ENCODE measurements at places on chromosomes 6 and 20.

- no peak for DNase-seq
Measured at GRCh38 chr20:15060265-15061060, 723.1 kb upstream of the FLRT3 start.

DNA sequence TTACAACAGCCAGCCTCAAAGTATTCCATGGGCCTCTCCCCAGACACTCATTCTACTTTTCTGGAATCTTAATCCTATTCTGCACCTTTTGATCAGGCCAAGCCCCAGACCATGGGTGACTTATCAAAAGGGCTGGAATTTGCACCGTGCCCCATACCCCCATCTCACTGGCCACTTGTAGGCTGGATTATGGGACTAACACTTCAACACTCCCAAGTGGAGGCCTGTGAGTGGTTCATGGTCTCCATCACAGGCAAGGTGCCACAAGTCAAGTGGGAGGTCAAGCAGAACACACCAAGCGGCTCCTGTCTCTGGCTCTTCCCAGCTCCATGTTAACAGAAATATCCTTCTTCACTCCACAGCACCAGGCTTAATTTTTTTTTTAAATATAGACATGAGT, 212.3 kb upstream of the HEY2 start:
- no peak for DNase-seq

DNA sequence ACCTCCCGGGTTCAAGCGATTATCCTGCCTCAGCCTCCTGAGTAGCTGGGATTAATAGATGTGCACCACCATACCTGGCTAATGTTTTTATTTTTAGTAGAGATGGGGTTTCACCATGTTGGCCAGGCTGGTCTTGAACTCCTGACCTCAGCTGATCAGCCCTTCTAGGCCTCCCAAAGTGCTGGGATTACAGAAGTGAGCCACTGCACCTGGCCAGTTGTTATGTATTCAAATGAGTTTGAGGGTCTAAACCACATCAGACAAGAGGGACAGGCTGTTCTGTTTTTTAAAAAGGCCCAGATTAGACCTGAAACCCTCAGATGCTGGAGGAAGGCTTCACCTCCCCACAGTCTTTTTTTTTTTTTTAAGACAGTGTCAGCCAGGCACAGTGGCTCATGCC, 4.1 kb upstream of the SPAG4 start:
- DNase-seq: no peak

DNA sequence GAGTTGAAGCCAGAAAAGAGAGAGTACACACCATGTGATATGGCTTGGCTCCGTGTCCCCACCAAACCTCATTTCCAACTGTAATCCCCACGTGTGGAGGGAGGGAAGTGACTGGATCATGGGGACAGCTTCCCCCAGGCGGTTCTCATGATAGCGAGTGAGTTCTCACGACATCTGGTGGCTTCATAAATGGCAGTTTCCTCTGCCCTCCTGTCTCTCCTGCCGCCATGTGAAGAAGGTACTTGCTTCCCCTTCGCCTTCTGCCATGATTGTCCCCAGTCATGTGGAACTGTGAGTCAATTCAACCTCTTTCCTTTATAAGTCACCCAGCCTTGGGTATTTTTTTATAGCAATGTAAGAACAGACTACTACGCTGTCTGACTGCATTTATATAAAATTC, 40.3 kb downstream of the TAF4 start:
- DNase-seq: no peak
